Activated CD4-positive, alpha-beta T cell treated with anti-CD3 and anti-CD28 coated beads, Interleukin-2, amount 50 U/mL, for 16 hours (primary cell): ENCODE measurements at places on chromosomes 11 and 22.
A peak's percentile ranks its signal among the peaks of the same experiment; 100 is the strongest.

GRCh38 chr22:24950272-24950902, 2.1 kb upstream of the KIAA1671 start:
- no peak for DNase-seq

- DNase-seq: peak; percentile 32
These were observed 22.6 kb downstream of the MOV10L1 start for GRCh38 chr22:50112151-50113118.

DNA sequence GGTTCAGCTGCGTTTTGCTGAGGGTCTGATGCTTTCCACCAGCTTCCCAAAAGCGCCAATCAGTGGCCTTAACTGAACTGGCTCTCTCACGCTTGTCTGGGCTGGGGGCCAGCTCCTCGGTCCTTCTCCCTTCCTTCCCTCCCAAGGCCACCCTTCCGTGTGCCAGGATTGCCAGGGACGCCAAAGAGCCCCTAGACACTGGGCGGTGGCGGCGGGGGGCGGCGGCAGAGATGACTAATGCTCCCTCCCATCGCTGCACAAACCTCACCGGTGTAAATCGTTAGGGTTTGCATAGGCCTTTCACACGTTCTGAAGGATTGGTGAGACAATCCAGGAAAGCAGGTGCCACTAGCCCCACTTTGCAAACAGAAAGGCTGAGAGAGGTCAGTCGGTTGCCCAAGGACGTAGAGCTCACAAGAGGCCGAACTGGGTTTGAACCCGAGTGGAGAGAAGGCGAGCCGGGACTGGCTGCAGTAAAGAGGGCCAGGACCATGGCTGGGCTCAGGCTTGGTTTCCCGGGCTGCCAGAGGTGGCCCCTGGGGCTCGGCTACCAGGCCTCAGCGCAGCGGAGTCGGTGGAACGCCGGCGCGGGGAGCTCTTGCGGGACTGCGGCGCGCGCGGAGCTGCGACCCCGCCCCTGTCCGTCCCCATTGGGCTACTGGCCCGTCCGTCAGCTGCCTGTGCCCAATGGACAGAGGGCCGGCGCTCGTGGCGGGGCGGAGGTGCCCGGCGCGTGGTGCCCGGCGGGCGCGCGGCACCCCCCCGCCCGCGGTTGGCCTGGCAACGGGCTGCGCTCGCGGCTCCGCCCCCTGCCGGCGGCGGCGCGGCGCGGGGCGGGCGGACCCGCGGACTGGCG, 589 bp upstream of the GNAZ start:
- DNase-seq: peak; percentile 83

DNA sequence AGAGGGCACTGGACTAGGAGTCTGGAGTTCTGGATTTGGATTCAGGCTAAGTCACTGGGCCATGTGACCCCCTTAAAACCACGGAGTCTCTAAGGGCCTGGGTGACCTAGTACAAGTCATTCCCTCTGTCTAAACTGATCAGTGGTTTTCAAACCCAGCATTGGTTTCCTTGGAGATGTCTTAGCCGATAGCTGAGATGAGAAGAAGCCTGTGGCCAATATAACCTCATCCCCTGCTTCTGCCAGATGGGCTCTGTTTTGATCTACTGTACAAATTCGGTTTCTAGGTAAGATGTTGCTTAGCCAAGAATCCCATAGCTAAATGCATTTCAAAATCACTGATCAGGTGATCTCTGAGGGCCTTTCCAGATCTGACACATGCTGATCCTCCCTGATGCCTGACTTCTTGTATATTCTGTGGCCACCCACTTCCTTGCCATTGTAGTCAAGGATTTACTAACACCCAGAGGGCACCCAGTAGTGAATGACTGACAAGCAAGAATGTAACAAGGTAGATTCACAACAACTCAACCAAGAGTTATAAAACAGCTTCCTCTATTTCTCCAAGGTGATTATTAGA, 53.1 kb downstream of the GALNT18 start:
- peak; percentile 76 for DNase-seq

DNA sequence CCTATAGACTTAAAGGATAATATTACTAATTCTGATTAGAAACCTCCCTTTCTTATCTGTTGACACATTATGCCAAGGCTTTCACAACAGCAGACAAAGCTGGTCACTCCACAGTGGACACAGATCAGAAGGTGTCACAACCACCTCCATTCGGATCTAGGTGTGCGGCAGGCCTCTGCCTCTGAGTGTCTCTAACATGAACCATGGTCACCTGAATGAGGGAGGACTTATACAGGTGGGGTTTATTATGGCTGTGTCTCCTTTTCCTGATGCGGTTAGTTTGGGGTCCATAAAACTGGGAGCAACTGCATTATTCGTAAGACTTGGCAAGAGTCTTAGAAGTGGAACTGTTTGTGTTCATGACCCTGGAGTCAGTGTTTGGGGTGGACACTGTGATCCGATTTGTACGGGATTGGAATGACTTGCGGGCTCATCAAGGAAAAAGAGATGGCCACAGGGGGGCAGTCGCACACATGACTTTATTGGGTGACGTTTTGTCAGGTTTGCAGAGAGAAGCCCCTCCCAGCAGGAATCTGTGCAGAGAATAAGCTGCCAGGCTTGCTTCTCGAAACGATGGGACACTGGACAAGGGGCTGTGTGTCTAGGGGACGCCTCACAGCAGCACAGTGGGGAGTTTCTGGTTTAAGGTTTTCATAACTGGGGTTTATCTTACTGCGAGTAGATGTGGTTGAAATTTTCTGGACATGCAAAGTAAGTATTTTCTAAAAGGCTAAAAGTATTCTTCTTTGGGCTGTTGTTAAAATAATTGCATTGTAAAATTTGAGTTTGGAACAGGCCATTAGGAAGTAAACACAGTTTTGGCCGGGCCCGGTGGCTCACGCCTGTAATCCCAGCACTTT, 90.6 kb downstream of the GAB4 start:
- peak; percentile 57 for DNase-seq

- no peak for DNase-seq
These were observed 830 bp upstream of the SPDYC start for GRCh38 chr11:65169164-65169641.

DNA sequence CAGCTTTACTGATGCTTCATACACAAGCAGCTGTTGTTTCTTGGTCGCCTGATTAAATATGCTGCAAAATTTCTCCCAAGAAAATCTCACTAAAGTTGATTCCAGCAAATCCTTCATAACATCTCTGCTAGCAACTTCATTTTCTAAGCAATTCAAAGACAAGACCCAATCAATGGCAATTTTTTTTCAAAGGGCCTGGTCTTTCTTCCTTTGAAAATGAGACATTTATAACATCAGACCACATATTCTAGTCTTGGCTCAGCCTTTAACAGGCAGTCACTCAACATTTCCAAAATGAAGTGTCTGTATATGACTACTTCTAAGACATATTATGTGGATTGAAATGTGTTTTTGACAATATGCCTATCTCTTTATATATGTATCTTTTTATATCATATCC, 702.6 kb downstream of the KCNA4 start:
- no peak for DNase-seq

- peak; percentile 52 for DNase-seq
These were observed 38.2 kb upstream of the LYVE1 start for GRCh38 chr11:10606536-10607208.

DNA sequence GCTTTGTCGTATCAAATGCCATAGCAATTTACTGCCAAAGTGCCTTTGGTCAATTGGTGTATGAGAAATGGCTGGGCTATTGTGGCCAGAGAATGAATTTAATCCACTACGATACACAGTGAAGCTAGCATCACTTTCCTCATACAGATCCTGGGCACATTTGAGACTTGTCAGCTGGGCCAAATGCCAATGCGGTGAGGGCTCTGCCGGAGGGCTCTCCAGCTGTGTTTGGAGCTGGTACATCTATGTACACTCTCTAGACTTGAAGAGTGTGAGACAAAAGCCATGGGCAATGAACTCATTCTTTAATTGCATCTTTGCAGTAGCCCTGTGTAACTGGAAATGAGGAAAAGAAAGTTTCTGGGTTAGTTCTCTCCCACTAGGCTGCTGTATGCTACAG, 1052.9 kb downstream of the NTM start:
- no peak for DNase-seq

DNA sequence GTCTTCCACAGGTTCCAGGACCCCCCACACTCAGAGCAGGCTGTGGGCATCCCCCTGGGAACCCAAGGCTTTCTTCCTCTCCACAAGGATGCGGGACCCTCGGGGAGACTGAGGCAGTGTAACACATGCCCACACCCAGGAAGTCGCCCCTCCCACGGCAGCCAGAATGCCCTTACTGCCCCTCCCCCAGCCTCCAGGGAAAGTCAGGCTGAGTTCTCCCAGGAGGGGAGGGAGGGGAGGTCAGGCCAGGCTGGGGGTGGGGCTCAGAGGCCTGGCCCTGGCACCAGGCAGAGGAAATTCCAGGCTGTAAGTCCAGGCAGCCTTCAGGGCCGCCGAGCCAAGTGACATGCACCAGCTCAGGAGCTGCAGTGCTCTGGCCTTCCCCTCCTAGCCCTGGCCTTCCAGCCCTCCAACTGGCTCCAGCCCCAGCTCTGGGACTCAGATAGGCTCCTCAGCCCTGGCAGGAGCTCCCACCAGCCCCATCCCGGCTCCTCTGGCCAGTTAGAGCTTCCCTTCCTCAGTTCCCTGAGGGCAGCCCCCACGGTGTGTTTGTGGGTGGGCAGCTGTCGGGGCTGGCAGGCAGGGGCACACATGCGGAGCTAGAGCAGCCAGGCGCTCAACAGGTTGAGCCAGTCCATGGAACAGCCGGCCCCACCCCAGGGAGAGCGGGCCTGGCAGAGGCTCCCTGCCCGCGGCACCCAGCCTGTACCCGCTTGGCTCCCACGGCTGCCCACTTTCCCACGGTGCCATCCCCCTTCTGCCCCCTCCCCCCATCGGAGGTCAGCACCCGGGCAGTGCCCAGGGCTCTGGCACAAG, 3.6 kb downstream of the BCL9L start:
- no peak for DNase-seq

DNA sequence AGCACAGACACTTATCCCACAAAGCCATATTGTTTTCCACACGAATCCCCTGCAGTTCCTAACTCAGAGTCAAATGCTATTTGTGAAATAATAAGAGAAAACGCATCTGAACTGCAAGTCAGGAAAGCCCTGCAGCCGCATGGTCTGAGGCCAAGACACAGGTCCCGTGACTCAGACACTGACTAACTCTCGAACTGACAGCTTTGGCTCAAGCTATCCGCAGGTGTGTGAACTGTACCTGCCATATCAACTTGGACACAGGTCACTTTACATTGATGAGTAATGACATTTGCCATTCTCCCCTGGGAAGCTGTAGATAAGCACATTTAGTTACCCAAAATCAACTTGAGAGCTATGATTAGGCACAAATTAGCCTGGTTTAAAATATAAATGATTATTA, 34.9 kb upstream of the NFRKB start:
- DNase-seq: no peak
